Foreskin keratinocyte (primary cell): ENCODE measurements at places on chromosomes 3 and 15. TPM values are rescaled to one million over a fixed set of nuclear protein-coding genes. Genes with fewer than 3 reads are reported as not detected.

EFL1 gene
- total RNA-seq = 32.6 and 33.6 TPM in 2 replicates

AADACL2 gene
- total RNA-seq = not detected in 2 replicates

LRRK1 gene
- total RNA-seq = 13.5 and 13.7 TPM in 2 replicates

ECE2 gene
- not detected in 2 replicates for total RNA-seq

GOLGA8M gene
- total RNA-seq = not detected in 2 replicates

SEMA6D gene
- total RNA-seq = 0.74 and 1.2 TPM in 2 replicates

ATP2B2 gene
- total RNA-seq = not detected in 2 replicates

SLC9C1 gene
- total RNA-seq = not detected in 2 replicates

GOLGA8R gene
- total RNA-seq = 0.34 and 0.35 TPM in 2 replicates

ADAMTS17 gene
- 0.14 and 0.39 TPM in 2 replicates for total RNA-seq

FGD5 gene
- total RNA-seq = not detected in 2 replicates

IL12A gene
- total RNA-seq = 0.20 and 0.74 TPM in 2 replicates

CRYGS gene
- 1.1 and 1.3 TPM in 2 replicates for total RNA-seq

MAPKBP1 gene
- 59.6 and 61.7 TPM in 2 replicates for total RNA-seq
